ENCODE measurements at places on chromosomes 16 and 17.

DNA sequence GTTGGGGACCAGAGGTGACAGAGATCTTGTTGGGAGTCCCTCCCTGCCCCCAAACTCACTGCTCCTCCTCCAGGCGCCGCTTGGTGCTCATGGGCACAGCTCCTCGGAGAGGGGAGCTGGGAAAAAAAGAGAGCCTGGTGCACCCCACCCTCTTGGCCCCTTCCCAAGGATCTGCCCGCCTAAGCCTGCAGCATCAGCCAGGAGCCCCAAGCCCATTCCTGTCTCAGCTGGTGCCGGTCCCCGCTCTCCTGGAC, 400 bp downstream of the HCFC1R1 start:
- DNase-seq, result no peak

DNA sequence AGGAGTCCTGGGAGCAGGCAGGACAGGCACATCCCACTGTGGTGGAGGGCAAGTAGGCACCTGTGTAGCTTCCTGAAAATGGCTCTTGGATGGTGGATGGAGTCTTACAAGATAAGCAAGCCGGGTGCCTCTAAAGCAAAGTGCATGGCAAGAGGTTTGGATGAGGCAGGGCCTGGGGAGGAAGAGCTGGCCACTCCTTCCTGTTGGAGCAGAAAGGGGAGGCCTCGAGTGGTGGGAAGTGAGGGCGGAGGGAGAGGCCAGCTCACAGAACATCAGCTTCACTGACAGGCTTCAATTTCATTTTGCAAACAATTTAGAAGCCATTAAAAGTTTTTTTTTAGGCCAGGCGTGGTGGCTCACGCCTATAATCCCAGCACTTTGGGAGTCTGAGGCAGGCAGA, 31.0 kb downstream of the CD300A start:
- DNase-seq, result no peak

DNA sequence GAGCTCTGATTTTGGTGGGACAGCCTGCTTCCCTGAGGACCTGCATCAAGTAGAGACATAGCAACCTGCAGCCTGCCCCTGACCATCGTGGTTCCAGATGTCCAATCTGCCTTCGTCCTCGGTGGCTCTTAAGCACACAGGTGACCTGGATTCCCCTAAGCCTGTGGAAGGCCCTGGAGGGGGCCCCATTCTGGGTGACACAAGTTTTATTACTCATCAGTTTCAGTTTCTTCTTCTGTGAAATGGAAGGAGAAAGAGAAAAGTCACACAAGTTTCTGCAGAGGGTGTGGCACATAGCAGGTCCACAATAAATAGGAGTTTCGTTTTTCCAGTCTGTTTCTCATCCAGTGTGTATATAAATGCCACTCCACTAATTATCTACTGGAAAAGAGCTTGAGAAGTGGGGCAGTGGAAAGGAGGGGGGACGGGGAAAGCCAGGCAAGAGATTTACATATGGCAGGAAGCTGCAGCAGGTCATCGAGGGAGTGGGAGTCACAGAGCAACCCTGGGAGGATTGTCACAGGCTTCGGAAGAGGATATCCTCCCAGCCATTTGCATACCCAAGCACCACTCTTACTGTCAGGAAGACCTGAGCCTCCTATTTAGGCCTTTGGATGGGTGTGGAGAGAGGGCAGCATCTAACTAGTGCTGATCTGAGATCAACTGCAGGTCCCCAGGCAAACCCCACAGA, 10.0 kb upstream of the NOS2 start:
- no peak for DNase-seq

DNA sequence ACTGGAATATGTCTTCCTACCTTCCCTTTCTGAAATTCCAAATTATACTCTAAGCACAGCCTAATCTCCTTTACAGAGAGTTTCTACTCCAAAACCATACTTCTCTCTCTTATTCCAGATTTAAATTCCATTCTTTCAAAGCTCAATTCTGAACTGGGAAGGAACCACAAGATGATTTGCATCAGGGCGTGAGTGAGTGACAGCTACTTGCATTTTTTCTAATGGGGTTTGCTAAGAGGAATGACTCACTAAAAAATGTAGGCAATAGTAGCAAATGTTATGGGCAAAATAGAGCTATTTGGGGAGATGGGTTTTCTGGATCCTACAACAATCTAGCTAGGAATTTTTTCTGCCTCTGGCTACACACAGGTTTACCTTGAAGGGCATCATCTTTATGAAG, 244.6 kb upstream of the PSMD7 start:
- no peak for DNase-seq

DNA sequence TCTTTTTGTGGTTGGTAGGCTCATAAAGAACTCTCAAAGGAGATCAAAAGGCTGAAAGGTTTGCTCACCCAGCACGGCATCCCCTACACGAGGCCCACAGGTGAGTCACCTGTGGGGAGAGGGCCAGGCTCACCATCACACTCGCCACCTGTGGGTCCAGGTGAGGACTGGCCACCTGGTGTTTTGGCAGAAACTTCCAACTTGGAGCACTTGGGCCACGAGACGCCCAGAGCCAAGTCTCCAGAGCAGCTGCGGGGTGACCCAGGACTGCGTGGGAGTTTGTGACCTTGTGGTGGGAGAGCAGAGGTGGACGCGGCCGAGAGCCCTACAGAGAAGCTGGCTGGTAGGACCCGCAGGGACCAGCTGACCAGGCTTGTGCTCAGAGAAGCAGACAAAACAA, 11.1 kb downstream of the GNPTG start:
- no peak for DNase-seq

- DNase-seq, result no peak
Observed at GRCh38 chr16:19265380-19265930, 20.1 kb upstream of the CLEC19A start.

- DNase-seq, result no peak
Observed at GRCh38 chr17:10743316-10744009, 13.6 kb upstream of the TMEM220 start.

- no peak for DNase-seq
Observed at GRCh38 chr17:19642373-19642893, 6.1 kb upstream of the ALDH3A2 start.

DNA sequence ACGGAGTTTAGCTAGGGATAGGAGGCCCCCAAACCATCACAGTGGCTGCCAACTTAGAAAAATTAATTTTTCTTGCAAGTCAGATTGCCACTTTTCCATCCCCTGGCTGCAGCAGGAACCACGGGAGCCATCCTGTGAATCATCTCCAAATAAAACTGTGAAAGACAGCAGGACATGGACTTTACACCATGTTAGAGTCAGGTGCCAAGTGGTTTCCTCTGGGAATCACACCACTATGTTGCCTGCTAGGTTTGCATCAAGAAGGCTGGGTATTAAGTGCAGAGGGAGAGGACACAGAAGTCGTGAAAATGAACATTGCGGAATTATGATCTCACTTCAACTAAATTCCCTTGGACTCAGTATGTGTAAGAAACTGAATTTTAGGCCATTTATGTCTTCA, 471.3 kb upstream of the GOT2 start:
- DNase-seq, result no peak

DNA sequence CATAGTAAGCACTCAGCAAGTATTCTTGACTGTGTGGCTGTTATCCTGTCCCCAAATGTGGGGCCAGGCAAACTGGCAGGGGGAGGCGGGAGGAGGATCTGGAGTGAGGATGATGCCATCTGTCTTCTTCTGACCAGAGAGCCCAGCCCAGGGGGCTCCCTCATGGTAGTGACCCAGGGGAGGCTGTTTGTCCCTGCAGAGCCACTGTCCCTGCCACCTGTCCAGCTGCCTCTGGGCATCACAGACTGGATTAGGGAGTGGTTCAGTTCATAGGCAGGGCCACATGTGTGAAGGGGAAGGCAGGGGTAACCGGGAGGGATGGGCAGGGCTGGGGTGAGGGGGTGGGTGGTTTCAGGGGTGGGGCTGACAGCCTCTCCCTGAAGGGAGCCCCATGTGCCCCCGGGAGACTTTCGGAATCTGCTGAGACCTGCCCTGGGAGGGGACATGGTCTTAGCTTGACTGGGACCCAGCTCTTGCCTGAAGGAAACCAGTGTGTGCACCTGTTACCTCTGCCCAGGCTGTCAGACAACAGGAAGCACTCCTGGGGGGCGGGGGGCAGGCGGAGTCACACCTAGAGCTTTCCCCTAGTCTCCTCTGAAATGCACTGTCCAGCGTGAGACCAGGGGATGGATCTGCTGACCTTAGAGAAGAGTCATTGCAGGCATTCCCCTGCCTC, 15.2 kb downstream of the ARHGAP23 start:
- no peak for DNase-seq

DNA sequence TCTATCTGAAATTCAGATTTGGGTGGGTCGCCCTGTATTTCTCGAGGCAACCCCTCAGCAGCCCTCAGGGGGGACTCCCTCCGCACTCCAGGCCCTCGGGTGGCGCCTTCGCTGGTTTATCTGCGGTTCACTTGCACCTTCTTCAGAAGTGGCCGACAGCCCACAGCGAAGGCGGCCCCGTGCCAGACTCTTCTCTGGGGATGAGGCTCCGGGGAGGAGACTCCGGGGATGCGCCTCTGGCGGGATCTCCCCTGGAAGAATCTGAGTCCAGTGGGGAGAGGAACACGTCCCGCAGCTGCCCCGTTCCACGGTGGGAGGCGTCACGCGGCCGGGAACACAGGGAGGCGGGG, 63.9 kb upstream of the DNAJA2 start:
- no peak for DNase-seq

- no peak for DNase-seq
Observed at GRCh38 chr16:85720302-85720637, 30.6 kb downstream of the C16orf74 start.

DNA sequence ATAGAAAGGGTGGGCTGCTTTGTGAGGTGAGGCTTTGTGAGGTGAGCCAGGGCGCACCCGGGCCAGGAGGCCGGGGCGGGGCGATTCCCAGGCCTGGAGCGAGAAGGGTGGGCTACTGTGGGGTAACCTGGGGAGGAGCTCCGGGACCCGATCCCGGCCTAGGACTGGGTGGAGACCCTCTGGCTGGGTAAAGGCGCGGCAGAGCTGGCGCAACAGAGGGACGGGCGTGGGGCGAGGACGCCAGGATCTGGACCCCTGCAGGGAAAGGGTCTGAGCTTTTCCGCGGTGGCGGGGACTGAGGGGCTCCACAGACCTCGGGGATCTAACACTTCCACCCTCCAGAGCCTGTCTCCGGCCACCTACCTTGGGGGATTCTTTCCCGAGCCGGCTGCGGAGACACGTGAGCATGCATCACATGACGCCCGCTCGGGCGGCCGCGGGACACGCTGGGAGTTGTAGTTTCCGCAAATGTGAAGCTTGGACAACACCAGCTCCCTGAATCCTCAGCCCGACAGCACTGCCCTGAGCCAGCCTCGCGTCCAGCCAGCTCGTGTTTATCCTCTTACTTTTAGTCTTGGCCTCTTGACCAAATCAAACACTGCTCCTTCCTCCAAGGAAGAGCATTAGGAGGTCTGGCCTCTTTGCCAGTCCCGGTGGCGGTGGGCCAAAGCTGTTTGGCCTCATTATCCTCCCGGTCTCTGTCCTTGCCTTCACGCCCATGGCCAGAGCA, at the start of gene SLC38A7:
TSS of gene SLC38A7 (minus strand) at position 417 of the 730 bp plus-strand sequence. CDS start 4,644 bp downstream, outside the sequence.
- DNase-seq, result no peak

- DNase-seq, result no peak
Observed at GRCh38 chr17:39564211-39564848, 43.4 kb downstream of the NEUROD2 start.

DNA sequence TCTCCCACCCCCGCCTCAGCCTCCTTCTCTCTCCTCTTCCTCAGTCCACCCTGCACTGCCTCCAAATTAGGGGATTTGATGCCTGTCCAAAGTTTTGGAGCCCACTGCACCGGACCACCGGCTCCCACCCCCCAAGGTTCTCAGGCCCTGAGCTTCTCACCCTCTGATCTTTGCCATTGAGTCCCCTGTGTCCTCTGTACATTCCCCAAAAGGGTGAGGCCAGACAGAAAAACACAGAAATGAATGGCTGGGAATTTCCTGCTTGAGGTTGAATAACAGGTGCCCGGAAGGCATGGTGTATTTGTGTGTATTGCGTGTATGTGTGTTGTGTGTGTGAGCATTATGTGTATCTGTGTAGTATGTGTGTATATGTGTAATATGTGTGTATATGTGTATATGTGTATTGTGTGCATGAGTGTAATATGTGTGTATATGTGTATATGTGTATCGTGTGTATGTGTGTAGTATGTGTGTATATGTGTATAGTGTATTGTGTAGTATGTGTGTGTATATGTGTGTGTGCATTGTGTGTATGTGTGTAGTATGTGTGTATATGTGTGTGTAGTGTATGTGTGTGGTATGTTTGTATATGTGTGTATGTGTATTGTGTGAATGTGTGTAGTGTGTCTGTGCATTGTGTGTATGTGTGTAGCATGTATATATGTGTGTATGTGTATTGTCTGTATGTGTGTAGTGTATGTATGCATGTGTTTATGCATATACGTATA, 16.0 kb upstream of the CCL17 start:
- no peak for DNase-seq

DNA sequence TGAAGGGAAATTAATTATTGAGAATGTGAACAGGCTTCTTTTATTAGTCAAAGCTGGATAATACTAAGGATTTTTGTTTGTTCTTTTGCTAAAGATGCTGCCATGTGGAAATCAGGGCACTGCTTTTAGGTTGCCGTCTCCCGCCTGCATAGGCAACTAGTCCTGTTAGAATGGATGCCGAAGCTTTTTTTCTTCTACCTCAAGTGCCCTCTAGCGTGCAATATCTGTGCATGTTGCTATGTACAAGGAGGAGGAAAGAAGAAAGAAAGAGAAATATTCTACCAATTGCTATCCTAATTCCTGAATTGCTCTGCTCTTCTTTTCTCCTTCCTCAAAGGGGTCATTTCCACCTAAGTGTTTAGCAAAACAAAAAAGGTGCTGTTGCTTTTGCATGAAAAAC, 5.2 kb upstream of the CDH8 start:
- DNase-seq, result no peak

DNA sequence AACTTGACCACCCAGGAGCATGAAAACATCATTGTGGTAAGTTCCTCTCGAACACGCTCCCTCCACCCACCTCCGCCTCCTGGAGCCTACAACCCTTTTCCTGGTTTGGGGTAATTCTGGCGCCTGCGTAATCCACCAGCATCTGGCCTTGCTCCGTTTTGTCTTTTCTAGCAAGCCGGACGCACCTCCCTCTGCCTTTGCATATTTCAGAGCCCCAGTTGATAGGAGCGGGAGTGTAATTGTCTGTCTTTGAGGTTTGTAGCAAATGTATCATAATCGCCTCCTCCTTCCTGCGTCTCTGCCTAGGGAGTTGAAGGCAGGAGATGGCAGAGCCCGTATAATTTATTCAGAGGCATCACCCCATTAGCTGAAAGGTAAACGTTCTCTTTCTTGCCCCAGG, 121.3 kb upstream of the PLCG2 start:
- no peak for DNase-seq

- no peak for DNase-seq
Observed at GRCh38 chr16:17362946-17363345, 107.8 kb downstream of the XYLT1 start.

- no peak for DNase-seq
Observed at GRCh38 chr16:11374255-11374654, 29.0 kb downstream of the RMI2 start.

GRCh38 chr16:46896314-46896968, 12.3 kb downstream of the GPT2 start:
- DNase-seq, result no peak

GRCh38 chr17:40022961-40023541, 7.8 kb downstream of the CSF3 start:
- DNase-seq, result no peak

- no peak for DNase-seq
Observed at GRCh38 chr17:38454532-38454931, 26.3 kb downstream of the ARHGAP23 start.

GRCh38 chr17:49998836-49999511, 4.0 kb upstream of the DLX3 start:
- DNase-seq, result no peak
